Inflammatory macrophage treated with lipopolysaccharide for 1 hour (primary cell): ENCODE measurements at places on chromosomes 16 and 17.

GRCh38 chr17:40316571-40317344 is 7.8 kb downstream of the RARA start:
- DNase-seq: peak; percentile 43

- no peak for DNase-seq
These were observed 47.2 kb upstream of the RASL10B start for GRCh38 chr17:35684055-35684802.

- no peak for DNase-seq
These were observed 14.5 kb downstream of the SNX11 start for GRCh38 chr17:48121923-48122664.

DNA sequence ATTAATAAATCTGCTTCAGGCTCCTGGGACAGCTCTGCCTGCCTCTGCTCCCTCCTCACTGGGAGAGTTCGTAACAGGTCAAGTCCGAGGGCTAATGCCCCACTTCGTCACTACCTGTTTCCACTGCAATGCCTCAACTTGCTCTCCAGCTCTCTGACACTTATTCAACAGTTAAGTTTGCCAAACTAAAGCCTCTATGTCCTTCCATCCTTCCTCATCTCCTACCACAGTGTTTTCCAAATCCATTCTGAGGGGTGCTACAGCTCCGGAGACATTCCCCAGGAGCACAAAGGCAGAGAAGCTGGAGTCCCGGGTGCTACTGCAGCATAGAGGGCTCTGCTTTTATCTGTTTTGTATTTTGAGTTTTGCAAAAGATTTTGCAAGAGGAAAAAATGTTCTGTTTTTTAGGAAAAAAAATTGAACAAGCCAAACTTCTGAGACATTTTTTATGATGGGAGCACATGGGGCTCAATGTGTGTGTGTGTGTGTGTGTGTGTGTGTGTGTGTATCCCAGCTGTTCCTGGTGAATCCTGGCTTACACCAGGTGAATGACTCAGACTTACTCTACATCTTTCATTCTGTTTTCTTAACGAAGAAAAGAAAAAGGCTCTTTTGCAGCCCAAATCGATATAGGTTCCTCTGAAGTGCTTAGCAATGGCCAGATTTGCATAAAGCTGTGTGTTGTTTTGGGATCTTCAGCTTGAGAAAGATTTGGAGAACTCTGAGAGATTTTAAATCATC is 46.1 kb upstream of the MYOCD start:
- DNase-seq: no peak

GRCh38 chr16:17944345-17944744 is 392.2 kb downstream of the NPIPA8 start:
- DNase-seq: no peak

- DNase-seq: no peak
These were observed 6.9 kb downstream of the HERPUD1 start for GRCh38 chr16:56938664-56939513.
